ENCODE measurements at places on chromosomes 5 and 9.

- no peak for DNase-seq
Measured at GRCh38 chr9:138119202-138120027, 241.8 kb downstream of the CACNA1B start.

DNA sequence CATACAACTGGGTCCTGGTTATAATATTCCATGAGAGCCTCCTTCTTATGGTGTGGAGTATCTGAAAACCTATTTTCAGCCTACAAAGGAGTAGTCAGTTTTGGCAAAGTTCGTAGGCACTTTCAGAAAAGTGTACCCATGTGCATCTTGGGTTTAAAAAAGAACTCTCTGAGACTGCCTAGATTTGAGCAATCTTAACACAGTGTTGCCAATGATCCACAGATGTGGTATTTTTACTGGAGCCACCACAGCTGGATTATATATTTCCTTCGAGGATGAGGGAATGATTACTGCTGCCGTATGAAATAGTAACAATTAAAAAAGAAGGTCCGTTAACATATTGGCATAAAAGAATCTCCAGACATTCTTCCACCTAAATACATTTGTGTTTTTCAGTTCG, 1.1 kb downstream of the PALM2AKAP2 start:
- no peak for DNase-seq

DNA sequence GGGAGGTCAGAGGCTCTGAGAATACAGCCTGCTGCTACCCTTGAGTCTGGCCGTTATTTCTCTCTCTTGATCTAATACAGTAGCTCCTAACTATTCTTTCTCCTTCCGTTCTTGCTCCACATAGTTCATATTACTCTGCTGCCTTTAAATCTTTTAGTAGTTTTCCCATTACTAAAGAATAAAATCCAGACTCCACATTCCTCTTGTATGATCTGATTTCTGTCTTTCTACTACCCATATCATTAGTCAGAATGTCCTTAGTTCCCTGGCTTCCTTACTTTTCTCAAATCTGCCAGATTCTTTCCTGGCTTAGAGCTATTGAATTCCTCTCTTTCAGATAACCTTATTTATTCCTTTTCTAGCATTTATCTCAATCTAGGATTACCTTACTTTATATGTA, 40.0 kb downstream of the MARCHF6 start:
- DNase-seq, result no peak

DNA sequence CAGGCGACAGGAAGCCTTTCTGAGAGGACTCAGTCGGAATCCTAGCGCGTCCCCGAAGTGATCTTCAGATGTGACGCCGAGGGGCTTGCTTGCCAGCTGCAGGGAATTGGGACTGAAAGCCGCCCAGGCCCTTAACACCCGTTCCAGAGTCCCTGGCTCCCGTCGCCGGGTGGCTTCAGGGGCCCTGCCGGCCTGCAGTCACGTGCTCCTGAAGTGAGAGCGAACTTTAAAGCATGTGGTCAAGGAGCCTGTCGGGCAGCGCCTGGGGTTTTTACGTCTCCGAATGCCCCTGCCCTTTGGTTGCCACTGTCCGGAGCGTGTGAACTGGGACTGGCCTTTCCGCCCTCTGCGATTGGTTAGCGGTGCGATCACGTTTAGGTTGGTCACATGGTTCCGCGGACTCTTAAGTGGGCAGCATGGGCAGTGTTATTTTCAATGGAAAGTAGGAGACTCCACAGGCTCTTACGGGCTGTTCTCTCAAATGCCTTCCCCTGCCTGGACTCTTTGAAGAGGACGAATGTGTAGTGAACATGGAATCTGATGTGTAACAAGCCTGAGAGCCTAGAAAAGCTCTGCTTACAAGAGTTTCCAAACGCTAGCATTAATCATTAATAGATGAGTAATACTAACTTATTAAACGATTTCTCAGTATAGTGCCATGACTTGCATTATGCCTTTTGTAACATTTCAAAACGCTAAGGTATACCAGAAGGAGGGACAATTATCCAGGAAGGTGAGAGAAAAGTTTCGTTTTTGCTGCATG, 1.9 kb downstream of the VLDLR start:
- DNase-seq, result no peak

DNA sequence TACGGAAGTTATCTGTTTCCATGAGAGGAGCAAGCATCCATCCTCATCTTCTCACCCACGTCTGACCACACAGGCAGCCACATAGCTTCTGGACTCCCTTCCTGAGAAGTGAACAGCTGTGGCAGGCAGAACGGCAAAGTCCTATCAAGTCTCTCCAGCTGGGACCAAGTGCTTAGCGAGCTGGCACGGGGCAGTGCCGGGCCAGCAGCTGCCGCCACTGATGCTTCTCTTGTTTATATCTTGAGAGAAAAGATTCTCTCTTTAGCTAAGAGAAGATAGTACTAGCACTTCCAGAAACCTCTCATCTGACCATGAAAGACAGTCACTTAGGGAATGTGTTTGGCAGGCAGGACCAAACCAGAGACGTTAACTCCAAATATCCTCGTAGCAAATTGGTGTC, 37.2 kb downstream of the PLAC8L1 start:
- DNase-seq, result no peak

DNA sequence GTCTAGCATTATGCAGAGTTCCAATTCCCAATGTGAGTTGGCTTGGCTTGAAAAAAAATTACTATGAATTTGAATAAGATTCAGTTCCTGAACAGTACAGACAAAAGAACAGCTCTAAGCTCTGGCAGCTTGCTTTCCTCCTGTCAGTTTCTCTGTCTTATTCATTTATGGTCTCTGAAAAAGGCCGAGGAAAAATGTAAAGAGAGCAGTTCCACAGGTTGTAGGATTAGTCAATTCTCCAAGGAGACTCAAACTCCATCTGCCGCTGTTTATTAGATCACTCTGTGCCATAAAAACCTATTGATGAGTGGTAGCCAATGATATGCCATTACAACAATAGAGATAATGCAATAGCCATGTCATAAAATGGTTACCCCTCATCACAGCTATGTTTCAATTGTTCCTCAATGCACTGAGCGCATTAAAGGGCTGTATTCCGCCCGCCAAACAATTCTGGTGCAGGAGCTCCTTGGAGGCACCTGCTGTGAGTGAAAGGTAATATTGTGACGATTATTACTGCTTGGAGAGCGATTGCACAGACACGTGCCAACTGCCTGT, 188.2 kb downstream of the ARRDC3 start:
- DNase-seq, result no peak
